ENCODE measurements at places on chromosomes 7 and 10. TPM values are rescaled to one million over a fixed set of nuclear protein-coding genes. Genes with fewer than 3 reads are reported as not detected.

DNA sequence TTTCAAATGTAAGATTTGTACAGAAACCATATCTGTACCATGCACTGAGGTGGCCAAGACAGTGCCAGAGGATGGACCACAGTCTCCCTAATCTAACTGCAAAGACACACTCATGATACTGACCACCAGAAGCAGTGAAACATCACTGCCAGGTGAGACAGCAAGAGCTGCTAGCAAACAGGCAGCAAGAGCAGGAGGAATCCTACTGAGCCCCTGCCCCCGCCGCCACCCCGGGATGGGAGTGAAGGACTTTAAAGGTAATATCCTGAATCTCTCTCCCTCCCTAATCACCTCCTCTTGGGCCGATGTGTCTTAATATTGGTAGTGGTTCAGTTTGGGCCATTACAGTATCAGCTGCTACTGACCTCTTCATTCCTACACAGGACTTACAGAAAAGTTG is 144.3 kb downstream of the XPNPEP1 start:
- no peak for DNase-seq
- no peak overlapping the region for H3K27ac ChIP-seq
- no peaks in the 10 kb centered on the region for H3K4me1 ChIP-seq
- H3K27me3 ChIP-seq, result no peaks in the 10 kb centered on the region
- no peak overlapping the region for H3K4me3 ChIP-seq

GRCh38 chr7:40876601-40877000 is 741.8 kb downstream of the SUGCT start:
- H3K4me1 ChIP-seq, result peaks cover 3% of the 10 kb centered on the region
- no peaks in the 10 kb centered on the region for H3K36me3 ChIP-seq
- no peak for DNase-seq
- H3K4me3 ChIP-seq, result no peak overlapping the region
- H3K27ac ChIP-seq, result no peak overlapping the region

The EPHB4 gene
- total RNA-seq, result 36.4 TPM

DNA sequence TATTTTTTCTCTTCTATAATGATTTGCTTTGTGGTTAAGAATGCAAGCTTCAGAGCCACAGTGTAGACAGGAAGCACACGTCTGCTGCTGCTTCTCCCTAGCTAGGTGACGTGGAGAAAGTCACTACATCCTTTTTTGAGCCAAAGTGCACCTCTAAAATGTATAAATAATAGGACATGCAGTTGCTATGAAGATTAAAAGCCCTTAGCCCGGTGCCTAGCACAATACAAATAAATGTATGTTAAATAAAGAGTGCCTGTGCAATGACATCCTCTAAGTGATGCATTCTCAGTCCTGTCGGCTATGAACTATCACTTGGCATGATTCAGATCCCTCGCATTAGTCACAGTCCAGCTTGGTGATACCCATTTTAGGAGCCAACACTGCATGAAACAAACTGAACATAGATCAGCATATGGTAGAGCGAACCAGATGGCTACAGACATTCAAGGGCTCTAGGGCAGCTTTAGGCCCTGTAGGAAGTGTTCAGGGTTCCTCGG is 4.8 kb upstream of the TRDMT1 start:
- H3K36me3 ChIP-seq, result no peaks in the 10 kb centered on the region
- H3K27me3 ChIP-seq, result no peaks in the 10 kb centered on the region
- H3K27ac ChIP-seq, result peak overlapping the region; percentile 72
- DNase-seq, result peak; percentile 93
- H3K4me3 ChIP-seq, result no peak overlapping the region
- H3K4me1 ChIP-seq, result peaks cover 10% of the 10 kb centered on the region

The GRM3 gene
- not detected for total RNA-seq

GRCh38 chr10:97355571-97355975 is 21.0 kb upstream of the FRAT2 start:
- H3K27ac ChIP-seq, result no peak overlapping the region
- no peak overlapping the region for H3K4me3 ChIP-seq
- H3K27me3 ChIP-seq, result no peaks in the 10 kb centered on the region
- H3K36me3 ChIP-seq, result peaks cover 30% of the 10 kb centered on the region
- DNase-seq, result no peak
- no peaks in the 10 kb centered on the region for H3K4me1 ChIP-seq
